ENCODE measurements at places on chromosomes 16 and 17.
A peak's percentile ranks its signal among the peaks of the same experiment; 100 is the strongest.

GRCh38 chr17:4948166-4948930 is at the start of gene PFN1:
TSS of gene PFN1 (minus strand) at chr17:4948530. CDS start at chr17:4948394, 136 bp downstream.
- peak; percentile 96 for DNase-seq

DNA sequence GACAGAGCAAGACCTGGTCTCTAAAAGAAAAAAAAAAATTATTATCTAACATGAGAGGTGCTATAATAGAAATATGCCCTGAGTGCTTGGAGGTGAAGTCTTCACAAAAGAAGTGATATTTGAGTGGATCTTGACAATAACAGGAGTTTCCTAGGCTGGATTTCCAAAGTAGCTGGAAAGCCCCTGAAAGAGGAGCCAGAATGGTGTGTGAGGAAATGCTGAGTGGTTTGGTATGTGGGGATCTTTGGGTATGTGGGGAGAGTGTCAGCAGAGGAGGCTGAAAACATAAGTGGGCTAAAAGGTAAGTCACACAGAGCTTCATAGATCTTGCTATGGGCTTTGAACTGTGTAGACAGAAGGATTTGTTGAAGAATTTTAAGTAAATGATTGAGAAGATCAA is 100.1 kb downstream of the YPEL2 start:
- DNase-seq = no peak

GRCh38 chr17:62110923-62111484 is 45.9 kb upstream of the MED13 start:
- DNase-seq = no peak

DNA sequence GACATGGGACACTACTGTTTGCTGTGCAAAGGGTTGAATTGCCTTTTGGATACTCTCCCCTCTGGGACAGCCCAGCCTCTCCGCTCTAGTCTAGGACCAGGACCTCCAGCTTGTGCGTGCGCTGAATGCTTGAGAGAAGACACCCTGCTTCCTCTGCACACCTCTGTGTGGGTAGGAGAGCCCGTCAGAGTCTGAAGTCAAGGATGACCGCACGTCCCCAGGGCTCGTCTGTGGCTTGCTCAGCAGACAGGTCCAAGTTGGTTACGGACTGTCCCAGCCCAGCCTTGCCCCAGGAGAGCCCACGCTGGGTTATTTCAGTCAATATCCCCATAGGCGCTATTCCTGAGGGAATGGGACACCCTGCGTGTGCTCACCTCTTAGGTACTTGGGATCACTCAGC is 3.7 kb downstream of the C16orf89 start:
- no peak for DNase-seq

DNA sequence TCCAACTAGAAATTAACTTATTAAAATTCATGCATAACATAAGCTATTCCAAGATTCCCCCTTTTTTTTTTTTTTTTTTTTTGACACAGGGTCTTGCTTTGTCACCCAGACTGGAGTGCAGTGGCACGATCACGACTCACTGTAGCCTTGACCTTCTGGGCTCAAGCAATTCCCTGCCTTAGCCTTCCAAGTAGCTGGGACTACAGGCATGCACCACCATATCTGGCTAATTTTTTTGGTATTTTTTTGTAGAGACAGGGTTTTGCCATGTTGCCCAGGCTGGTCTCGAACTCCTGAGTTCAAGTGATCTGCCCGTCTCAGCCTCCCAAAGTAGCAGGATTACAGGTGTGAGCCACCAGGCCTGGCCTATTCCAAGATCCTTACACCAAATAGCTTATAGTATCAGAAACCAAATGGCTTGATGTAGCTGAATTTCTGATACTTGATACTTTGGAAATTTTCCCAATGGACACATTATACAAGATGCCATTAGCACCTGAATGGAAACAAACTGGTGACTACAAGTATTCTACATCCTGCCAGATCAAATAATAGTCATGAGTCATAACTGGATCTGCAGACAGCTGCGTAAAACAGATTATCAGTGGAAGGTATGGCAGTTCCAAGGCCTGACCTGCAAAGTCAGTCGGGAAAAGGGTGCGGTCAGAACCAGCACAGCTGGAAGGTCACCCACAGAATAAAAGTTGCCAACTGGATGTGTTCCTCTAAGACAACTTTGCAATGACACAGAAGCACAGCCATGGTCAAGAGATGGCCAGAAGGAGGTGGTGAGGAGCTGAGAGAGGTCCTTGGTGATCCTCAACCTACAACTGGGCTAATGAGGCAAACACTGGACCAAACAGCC is 14.5 kb downstream of the TUBG1 start:
- no peak for DNase-seq

GRCh38 chr17:57144567-57144966 is 59.5 kb downstream of the AKAP1 start:
- DNase-seq = no peak

- no peak for DNase-seq
Observed at GRCh38 chr17:43906951-43907424, 348 bp downstream of the MPP2 start.

GRCh38 chr17:62687997-62688396 is 60.5 kb downstream of the MRC2 start:
- no peak for DNase-seq

DNA sequence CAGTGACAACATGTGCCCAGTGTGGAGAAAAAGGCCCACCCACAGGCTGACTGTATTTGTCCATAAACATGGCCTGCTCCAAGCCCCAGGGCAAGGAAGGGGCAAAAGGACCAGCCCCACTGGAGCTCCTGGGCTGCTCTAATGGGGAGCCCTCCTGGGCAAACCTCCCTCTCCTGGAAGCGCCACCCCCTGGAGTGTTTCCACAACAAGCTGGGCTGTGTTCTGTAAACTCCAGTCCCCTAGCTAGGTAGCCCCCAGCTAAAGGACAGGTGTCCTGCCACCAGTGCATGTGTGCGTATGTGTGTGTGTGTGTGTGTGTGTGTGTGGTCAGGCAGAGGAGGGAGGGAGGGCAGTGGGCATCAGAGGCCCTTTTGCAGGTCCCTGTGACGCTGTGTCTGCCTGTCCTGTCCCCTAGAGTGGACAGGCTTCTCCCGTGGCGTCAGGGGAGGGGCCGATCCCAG is 11.3 kb upstream of the STAC2 start:
- no peak for DNase-seq

DNA sequence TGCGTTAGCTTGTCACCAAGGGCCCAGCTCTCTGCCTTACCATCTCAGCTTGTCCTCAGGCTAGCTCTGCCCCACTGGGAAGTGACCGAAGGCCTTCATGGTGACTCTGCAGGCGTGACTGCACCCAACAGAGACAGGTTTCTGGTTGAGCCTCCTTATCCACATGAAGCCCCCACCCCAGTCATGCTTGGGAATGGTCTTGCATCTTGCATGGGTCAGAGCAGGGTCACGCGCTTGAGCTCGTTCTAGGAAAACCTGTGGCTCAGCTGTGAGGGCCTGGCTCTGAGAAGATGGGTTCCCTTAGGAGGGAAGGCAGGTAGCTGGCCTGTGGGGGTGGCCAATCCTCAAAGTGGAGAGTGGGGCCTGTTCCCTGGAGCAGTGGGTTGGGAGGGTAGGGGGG is 122.8 kb downstream of the BANP start:
- no peak for DNase-seq

- DNase-seq = no peak
Observed at GRCh38 chr17:76696763-76697701, 13.7 kb downstream of the MXRA7 start.

- DNase-seq = peak; percentile 14
Observed at GRCh38 chr17:67558740-67559380, 158.9 kb upstream of the NOL11 start.

- DNase-seq = no peak
Observed at GRCh38 chr17:79325709-79326430, 251.2 kb downstream of the ENGASE start.

- no peak for DNase-seq
Observed at GRCh38 chr16:11320170-11320569, 25.1 kb upstream of the RMI2 start.

- DNase-seq = no peak
Observed at GRCh38 chr16:25433388-25433787, 175.7 kb upstream of the ZKSCAN2 start.

GRCh38 chr16:55563797-55564196 is 2.7 kb upstream of the CAPNS2 start:
- DNase-seq = no peak

DNA sequence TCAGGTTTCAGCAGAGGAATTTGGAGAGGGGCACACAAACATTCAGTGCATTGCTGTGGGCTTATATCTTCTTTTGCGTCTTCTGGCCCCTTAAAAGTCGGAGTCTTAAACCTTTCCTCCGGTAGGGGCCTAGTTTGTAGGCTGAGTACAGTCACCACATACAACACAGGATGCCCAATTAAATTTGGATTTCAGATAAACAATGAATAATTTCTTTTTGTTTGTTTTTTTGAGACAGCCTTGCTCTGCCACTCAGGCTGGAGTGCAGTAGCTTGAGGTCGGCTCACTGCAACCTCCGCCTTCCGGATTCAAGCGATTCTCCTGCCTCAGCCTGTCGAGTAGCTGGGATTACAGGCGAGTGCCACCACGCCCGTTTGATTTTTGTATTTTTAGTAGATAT is 26.7 kb upstream of the ADORA2B start:
- no peak for DNase-seq

- DNase-seq = no peak
Observed at GRCh38 chr17:58783380-58783779, 27.7 kb downstream of the PPM1E start.

Measured in fibroblast of skin of abdomen (primary cell).